ENCODE measurements at places on chromosomes 2 and 18.

GRCh38 chr2:33380719-33381118 lies 95.7 kb upstream of the RASGRP3 start:
- DNase-seq: no peak

GRCh38 chr2:212974692-212975091 lies 176.7 kb downstream of the IKZF2 start:
- DNase-seq: no peak

- DNase-seq: no peak
Observed at GRCh38 chr2:239734436-239735005, 290.6 kb downstream of the NDUFA10 start.

DNA sequence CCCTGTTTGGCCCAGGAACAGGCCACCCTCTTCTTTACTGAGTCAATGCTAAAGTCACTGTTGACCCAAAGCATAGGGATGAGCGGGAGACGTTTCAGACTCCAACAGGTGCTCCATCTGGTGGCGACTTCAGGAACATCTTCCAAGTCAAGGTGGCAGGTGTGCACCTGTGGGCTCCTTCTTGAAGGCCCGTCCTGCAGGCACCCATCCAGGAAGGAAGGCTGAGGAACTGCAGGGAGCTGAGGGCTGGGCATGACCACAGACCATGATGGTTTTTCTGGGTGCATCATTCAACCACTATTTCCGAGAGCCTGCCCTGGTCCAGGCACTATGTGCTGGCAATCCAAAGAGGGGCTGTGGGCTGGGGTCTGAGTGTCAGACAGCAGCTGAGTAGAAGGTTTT lies 142.8 kb downstream of the NDUFA10 start:
- DNase-seq: peak; percentile 6

DNA sequence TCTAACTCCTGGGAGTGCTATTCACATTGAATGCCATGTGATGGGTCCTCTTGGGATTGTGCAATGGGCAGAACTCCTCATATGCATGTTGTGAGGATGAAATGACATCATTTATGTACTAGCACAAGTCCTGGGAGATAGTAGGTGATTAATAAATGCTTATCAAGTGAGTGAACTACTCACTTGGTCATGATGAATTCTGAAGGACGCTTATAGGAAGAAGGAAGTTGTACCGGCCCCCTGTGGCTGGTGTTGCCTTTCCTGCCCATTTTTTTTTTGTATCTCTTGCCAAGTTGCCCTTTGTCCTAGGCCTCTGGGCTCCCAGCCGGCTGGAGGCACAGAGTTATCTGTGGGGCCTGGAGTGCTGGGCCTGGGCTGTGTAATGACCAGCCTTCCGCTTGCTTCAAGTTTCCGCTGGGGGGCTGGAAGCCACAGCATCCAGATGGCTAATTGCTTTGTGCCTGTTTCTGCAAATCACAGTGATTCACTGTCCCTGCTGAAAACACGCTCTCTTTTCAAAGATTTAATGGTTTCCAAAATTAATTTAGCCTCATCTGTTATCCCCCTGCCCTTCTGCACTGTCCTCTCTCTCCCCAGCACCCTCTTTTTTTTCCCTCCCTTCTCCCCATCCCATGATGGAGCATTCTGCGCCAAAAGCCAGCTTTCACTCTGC lies 33.7 kb upstream of the MRPL33 start:
- DNase-seq: no peak

DNA sequence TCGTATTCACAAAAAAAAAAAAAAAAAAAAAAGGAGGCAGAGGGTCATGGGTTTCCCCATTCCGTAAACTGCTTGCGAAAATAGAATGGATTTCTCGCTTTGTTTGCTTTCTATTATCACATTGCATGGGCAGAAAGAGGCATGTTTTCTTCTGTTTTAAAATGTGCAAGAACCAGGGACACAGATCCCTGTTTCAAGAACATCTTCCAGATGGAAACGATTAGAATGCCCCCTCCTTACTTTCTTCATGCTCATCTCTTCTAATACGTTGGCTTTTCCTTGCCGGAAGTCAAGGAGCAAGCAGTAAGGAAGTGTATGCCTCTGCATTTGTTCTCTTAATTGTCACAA lies 51.0 kb upstream of the ZNF516 start:
- DNase-seq: no peak

- DNase-seq: no peak
Observed at GRCh38 chr2:71472019-71472418, 18.7 kb downstream of the DYSF start.

- no peak for DNase-seq
Observed at GRCh38 chr2:224009605-224010315, 29.3 kb downstream of the SERPINE2 start.

- peak; percentile 15 for DNase-seq
Observed at GRCh38 chr2:72887032-72887739, at the start of gene SPR. Gene SPR, plus strand, starts transcription at chr2:72887408. Its CDS starts 25 bp downstream, at chr2:72887433.

DNA sequence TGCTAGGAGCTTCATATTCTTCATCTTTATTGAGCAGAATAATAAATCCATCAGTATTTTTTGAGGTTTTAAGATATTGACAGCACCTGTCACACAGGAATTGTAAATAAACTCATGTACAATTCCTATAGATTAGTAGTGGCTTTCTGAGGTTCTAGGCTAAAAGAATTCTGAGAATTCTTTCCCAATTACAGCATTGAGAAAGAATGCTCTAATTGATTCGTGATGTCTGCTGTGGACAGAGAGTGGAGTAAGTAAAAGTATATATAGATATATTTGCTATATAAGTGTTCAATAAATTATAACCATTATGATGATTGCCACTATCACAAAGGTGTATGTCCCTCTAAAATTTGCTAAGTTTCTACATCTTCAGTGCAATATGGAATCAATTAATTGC lies 186.5 kb upstream of the NRP2 start:
- no peak for DNase-seq

- peak; percentile 77 for DNase-seq
Observed at GRCh38 chr2:235050980-235051351, 99.1 kb downstream of the SH3BP4 start.

DNA sequence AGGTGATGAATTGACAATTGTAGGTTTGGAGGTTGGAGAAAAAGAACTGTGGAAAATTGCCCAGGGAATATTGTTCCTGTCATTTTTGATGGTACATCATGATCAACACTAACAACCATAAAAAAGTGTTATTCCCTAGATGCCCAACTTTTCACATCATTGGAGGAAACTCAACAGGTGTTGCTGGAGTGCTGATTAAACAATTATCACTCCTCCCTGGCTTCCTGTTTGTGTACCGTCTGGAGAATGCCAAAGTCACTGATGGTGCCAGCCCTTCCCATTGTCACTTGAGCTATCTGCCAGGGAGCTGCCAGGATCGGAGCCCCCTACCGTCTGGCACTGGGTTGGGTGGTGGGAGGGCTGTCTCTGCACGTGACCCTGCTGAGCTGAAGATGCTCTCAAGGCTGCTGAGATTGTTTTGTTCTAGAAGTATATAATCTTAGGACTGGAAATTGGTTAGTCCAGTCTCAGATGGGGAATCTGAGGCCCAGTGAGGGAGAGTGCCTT lies 156.9 kb downstream of the PRKCE start:
- DNase-seq: no peak

- no peak for DNase-seq
Observed at GRCh38 chr2:169066897-169067296, 2.5 kb upstream of the DHRS9 start.

- DNase-seq: no peak
Observed at GRCh38 chr2:65813631-65814173, 381.3 kb upstream of the SPRED2 start.

- no peak for DNase-seq
Observed at GRCh38 chr2:7672685-7673071, 755.5 kb downstream of the RNF144A start.

DNA sequence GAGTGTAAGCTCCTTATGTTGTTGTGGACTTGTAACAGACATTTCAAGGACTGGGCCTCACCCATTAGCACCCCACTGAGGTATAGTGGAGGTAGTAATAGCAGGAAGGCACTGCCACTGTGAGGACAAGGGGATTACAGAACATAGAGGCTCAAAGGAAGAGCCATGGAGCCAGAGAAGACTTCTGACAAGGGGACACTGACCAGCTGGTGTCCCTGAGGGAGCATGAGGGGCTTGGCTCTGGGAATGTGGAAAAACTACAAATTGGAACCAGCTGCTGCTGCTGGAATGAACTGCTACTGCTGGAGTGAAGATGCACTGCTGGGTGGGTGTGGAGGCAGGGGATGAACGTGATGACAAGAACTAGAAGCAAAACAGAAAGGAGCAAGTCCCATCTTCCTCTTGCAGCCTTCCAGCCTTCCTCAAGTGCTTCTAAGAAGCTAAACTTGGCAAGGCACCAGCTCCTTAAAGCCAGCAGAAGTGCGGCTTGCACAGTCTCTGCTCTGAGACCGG lies 167.3 kb upstream of the NOSTRIN start:
- DNase-seq: no peak

DNA sequence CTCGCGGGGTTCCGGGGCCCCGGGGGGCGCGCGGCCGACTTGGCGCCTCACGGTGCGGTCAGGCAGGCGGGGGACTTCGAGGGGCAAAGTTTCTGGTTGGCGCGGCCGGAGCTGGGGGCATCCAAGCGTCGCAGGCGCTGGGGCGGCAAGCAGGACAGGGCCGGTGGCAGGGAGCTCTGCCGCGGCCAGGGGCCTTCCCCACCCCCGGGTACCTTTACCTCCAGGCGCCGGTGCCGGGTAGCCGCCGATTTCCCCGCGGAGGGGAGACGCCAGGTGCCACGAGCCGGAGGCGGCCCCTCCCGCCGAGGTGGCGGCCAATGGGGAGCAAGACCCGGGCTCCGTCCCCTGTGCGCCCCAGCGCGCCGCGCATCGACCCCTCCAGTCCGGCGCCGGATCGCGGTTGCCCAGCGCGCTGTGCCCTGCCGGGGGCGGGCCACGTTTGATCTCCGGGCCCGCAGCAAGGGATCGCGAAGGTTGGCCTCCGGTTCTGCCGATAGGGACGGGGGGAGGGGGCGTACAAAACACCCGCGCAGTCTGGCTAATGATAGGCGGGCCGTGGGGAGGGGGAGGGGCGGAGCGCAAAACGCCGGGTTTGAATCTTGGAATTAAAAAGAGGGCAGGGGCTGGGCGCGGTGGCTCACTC lies at the start of gene ST8SIA5:
Gene ST8SIA5, minus strand, starts transcription at position 495 of the 643 bp plus-strand sequence. CDS start 545 bp downstream, outside the sequence.
- DNase-seq: peak; percentile 86

GRCh38 chr2:82652117-82652516 lies 1807.0 kb downstream of the SUCLG1 start:
- DNase-seq: peak; percentile 54

GRCh38 chr2:30459140-30459539 lies 12.1 kb downstream of the LCLAT1 start:
- no peak for DNase-seq

GRCh38 chr2:128573116-128573515 lies 254.4 kb upstream of the HS6ST1 start:
- no peak for DNase-seq

DNA sequence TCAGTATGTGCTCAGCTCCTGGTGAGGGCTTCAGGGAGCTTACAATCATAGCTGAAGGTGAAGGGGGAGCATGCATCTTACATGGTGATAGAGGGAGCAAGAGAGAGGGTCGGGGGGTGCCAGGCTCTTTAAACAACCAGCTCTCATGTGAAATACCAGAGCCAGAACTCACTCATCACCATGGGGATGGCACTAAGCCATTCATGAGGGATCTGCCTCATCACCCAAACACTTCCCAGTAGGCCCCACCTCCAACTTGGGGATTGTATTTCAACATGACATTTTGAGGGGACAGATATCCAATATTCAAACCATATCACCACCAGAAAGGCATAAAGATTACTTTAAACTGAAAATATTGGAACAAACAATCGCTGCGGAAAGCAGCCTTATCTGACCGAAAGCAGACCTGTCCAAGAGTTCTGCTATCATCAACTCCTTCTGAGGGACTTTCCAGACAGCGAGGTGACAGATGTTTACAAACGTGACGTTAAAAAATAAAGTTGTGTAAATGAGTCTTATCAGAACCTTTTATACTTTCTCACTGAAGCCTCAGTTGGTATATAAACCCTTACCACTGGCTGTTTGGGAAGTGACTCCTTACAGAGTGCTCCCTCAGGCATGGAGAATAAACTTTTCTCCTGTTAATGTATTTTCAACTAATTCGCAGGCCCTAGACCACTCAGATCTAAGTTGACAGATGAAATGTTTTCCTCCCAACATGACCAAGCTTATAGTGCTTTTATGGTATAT lies 35.5 kb upstream of the PTH2R start:
- no peak for DNase-seq

DNA sequence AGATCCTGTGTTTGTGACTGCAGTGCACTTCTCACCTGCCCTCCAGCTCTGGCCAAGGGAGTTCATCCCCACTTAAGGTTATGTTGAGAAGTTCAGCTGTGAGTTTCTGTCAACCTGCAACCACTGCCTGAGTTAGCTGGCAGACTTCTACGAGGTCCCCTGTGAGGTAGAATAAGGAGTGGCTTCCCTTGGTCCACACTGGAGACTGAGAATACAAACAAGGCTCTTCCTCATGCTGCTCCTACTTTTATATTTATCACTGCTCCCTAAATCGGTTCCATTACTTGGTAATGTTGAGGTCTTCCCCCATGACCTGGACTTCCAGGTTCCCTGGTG lies 353.2 kb upstream of the CWC22 start:
- no peak for DNase-seq

GRCh38 chr18:6543330-6543908 lies 128.7 kb upstream of the L3MBTL4 start:
- peak; percentile 68 for DNase-seq

- no peak for DNase-seq
Observed at GRCh38 chr2:140998577-140998976, 1132.2 kb downstream of the LRP1B start.

DNA sequence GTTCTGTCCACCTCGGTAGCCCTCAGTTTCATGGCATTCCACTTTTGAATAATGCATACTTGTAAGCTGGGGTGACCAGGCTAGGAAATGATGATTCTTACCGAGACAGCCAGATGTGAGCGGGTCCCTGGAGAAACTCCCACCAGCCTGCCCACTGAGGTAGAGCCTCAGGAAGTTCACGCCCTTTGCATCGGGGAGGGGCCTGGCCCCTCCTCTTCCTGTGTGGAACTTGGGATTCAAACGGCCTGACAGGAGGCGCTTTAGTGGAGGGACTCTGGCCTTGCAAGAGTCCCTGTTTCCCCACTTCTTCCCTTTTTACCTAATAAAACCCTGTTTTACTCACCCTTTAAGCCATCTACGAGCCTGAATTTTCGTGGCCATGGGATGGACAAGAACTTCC lies 44.6 kb downstream of the MRO start:
- DNase-seq: no peak

DNA sequence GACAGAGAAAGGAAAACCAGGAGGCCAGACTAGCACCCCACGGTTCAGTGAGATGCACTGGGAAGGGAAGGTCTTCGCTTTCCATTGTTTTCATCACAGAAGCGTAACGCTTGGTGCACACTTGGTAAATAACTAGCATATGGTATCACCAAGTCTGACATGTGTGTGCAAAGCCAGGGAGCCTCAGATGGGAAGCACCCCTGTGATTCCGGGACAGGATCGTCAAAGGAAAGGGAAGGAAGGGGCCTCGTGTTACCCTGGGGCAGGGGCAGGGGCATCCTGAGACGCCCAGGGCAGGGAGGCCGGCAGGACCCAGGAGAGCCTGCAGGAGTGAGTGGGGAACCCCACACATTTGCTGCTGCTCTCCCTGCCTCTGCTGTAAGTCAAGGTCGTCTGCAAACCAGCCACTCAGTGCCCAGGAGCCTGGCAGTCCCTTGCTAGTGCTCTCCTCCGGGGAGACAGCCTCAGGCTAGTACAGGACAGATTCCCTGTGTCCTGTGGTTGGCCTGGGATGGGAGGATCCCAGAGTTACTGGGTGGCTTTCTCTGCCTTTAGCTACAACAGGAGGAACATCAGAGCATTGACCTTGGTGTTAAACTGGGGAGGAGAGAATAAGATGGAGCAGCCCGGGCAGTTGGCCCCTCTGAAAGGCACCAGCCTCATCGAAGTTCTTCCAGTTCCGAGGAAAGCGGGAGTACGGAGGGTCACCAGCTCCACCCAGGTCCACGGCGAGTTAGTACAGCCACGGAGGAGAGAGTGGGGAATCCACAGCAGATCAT lies 192.5 kb downstream of the NDUFA10 start:
- DNase-seq: no peak
